ENCODE measurements at places on chromosomes 13 and 19.

DNA sequence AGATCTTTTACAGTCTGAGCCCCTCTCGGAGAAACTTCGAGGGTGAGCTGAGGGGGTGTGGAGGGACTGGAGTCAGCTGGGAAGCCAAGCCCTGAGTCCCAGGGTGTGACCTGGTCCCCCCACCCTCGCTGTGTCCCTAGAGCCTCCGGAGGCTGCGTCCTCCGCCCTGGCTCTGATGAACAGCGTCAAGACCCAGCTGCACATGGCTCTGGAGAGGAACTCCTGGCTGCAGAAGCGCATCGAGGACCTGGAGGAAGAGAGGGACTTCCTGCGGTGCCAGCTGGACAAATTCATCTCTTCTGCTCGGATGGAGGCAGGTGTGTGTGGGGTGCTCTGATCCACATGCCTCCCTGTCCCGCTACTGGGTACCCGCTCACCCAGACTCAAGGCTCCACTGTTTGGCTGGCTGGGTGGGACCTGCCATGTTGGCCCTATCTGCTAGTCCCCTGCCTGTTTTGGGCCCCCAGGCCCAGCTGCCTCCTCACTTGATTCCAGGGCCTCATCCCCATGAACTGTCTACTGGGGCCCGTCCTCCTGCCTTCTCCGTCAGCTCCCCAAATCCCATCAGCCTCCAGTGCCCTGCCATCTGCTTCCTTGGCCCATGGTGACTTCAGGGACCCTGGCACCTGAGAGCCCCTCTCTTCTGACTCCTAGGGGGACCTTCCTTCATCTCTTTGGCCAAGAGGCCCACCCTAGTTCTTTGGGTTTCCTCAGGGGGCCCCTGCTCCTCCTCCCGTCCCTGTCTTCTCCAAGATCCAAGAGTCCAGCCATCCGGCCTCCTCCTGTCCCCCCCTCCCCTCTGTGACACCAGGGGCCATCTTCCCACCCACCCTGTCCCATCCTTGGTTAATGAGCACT, 1.5 kb downstream of the CCDC106 start:
- DNase-seq: no peak

DNA sequence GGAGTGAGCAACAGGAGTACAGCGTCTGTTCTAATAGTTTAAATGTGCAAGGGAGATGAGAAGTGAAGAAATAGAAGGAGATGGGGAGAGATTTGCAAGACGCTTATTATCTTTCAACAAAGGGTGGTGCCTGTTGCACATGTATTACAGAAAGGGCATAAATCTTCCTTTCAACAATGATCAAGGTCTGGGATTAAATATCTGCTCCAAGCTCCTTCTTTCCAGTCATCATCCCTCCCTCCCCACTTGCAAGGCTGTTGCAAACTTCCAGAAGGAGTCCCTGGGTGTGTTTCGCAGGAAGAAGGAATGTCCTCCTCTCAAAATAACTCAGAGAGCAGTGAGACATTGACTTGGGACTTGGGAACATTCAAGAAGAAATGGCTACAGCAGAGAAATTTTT, 63.5 kb upstream of the MYCBP2 start:
- DNase-seq: no peak

GRCh38 chr13:77430377-77430951, 103.6 kb upstream of the MYCBP2 start:
- DNase-seq: no peak

DNA sequence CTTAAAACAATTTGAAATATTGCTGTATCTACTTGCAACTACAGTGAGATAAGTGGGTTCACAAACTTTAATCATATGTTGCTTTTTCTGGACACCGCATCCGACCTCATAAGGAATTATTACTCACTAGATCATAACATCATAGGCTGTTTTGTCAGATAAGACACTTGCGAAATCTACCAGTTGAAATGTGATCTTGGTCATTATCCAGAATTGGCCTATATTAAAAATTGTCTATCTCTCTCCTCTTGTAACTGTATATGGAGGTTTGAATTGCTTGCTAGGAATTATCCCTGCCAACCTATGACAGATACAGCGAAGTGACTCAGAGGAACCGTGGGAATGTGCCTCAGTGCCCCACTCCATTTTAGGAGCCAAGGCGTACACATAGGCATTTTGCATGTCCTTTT, 117.0 kb upstream of the POSTN start:
- DNase-seq: no peak

- DNase-seq: no peak
Observed at GRCh38 chr13:111219280-111219679, 101.2 kb upstream of the TEX29 start.

DNA sequence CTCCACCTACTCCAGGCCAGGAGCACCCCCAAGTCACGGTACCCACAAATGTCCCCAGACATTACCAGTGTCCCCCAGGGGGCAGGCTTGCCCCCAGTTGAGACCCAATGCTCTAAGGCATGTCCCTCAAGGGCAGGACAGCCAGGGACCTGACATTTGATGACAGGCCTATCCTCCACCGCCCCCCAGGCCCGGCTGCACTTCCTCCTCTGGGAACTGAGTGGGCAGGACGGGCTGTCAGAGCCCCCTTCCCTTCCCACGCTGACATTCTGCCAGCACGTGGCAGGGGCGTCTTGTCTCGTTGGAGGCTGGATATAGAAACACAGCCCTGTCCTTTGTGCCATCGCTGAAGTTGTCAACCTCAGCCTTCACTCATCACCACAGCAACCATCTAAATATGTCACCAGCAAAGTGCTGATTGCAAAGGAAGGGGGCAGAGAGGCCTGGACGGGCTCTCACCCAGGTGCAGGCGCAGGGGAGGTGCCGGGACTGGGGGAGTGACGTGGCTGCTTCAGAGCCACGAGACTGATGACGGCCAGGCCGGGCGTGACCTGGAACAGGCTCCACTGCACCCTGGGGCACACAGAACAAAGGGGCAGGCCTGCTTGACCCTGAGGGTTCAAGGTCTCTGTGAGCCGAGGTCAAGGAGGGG, 38.4 kb downstream of the GNG7 start:
- no peak for DNase-seq

- DNase-seq: no peak
Observed at GRCh38 chr13:31409678-31410356, 210.0 kb downstream of the B3GLCT start.

DNA sequence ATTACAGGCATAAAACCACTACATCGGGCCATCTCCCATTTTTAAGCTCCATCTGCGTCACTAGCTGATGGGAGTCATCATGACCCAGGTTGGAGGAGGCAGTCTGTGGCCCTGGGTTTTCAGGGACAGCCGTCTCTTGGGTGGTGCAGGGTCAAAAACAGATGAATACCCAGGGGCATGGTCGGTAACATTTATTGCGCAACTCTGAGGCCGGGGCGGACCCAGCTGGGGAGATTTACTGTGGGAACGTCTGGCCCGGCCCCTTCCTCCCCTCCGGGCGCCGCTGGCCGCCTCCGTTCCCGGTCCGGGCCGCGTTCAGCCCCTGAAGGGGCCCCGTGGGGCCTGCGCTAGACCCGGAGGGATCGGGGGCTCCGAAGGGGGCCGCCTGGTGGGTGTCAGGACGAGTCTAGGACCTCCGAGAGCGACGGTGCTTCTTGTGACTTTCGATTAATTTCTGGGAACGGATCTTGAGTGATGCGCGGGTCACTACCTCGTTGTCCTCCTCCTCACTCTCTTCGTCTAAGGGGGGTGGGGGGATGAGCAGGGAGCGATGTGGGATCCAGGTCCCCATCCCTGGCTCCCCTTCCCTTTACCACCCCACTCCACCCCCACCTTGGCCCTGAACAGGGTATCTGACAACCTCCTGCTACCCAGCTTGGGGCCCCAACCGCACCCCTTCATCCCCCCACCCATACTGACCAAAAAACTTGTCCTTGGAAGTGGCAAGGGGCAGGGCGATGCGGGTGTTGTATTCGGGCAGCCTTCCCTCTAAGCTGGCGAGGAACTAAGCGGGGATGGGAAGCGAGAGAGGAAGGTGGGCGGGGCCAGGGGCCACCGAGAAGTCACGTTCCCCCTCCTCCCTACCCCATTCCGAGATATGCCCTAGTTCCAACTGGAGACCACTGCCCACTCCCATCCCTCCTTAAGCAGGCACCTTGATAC, 1.6 kb upstream of the RGL3 start:
- no peak for DNase-seq

DNA sequence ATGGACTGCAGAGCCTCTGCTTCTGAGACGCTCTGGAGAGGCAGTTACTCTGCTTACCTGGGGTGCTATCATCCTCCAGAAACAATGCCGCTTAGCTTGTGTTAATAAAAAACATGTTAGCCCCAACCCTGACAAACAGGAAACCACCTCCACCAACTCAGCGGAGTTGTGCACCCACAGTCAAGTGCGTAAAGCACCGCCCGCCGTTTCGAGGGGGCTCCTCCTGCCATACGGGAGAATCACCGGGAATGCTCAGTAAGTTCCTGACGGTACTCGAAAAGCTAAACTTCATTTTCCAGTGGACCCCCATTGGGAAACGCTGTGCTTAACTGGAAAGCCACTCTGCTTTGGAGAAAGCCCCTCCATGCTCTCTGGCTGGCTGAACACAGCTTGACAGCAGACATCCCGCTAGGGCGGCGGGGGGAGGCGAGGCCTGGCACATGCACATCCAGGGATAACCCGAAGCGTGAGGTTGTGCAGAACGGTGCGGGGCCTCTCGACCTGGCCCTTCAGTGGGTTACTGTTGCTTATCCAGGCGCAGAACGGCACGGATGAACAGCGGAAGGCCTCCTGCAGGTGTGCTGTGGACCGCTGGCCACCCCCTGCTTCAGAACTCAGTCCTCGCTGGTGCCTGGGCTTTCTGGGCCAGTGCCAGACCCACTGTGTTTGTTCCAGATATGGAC, 17.1 kb downstream of the GAS6 start:
- no peak for DNase-seq

- DNase-seq: no peak
Observed at GRCh38 chr13:51500687-51501086, 47.9 kb upstream of the INTS6 start.

DNA sequence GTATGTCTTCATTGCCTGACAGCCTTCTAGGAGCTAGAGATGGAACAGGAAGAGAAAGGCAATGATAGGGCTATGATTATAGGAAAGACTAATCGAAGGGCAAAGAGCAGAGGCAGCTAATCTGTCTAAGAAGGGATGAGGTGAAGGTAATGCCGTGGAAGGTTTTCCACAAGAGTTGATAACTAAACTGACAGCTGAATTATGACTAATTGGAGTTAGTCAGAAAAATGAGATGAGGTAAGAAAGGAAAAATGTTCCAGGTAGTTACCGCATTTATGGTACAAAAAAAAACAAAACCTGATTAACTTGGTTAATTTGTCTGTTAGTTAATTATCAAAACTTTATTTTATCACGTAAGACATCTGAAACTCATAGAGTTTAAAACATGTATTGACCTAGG, 260.3 kb downstream of the SLITRK6 start:
- no peak for DNase-seq

DNA sequence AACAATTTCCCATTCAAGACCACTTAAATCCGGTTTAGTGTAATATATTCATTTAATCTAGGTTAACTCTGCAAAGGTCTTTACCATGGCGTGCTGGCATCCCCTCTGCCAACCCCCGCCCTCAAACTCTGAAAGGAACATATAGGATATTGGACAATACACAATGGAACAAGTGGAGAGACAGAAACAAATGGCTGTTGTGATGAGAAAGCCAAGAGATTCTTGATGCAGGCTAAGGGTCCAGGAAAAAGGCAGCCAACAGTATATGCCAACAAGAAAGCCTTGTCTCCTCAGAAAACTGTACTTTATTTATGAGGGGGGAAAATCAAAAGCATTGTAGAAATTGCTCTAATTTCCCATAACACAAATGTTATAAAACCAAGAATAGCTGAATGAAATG, 407.3 kb upstream of the SGCG start:
- no peak for DNase-seq

DNA sequence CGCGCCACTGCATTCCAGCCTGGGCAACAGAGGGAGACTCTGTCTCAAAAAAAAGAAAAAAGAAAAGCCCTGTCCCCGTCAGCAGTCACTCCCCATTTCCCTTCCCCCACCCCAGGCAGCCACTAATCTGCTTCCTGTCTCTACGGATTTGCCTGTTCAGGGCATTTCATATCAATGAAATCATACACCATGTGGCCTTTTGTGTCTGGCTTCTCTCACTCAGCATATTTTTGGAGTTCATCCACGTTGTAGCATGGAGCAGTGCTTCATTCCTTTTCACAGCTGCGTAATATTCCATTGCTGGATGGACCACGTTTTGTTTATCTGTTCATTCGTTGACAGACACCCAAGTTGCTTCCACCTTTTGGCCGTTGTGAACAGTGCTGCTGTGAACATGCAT, 36.1 kb upstream of the KLF2 start:
- no peak for DNase-seq

DNA sequence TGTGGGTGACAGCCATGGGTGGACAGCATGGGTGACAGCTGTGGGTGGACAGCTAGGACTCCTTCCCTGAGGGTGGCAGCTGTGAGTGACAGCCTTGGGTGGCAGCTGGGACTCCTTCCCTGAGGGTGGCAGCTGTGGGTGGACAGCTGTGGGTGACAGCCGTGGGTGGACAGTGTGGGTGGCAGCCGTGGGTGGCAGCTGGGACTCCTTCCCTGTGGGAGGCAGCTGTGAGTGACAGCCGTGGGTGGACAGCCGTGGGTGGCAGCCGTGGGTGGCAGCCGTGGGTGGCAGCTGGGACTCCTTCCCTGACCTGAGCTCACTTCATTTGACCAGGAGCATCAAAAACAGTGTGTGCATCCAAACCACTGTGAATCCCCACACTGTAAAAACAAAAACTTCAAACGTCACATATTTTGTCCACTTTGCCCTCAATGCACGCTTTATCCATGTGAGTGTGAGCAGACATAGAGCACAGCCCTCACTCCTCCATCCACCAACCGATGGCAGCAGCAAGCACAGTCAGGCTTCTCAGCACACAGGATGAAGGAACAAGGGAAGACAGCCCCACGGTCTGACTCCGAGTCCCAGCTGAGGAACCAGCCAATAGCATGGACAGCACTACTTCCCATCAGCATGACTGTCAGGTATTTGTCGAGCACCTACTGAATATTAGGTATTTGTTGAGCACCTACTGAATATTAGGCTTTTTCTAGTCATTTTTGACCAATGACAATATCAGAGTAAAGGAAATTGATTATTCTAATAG, 1.6 kb upstream of the CFAP97D2 start:
- no peak for DNase-seq

DNA sequence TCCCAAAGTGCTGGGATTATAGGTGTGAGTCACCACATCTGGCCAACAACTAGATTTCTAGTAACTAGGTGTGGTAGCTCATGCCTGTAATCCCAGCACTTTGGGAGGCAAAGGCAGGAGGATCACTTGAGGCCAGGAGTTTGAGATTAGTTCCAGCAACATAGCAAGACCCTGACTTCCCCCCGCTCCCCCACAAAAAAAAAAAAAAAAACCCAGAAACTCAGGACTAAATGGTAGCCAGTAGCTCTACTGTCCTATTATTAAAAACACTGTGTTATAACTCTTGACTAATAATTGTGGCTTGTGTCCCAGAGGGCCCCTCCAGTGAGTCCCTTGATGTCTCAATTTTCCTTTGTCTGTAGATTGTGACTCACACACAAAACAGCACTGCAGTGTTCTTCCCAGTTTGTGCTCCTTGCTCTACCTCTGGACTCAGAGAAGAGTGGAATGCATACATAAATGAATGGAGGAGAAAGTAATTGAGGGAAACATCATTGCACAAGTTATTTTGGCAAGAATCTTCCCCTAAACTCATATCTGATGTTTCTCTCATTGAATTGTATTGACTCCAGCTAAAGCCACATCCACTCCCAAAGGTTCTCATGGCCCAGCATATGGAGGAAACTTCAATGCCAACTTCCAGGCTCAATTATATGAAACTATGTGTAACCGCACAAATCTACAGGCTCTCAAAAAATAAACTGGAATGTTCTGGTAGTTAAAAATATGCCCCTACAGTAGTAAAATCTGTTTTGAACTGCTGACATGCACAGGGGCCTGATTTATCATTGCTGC, 8.8 kb downstream of the TPT1 start:
- DNase-seq: no peak

- no peak for DNase-seq
Observed at GRCh38 chr19:29122185-29122584, 90.8 kb downstream of the UQCRFS1 start.

Data from effector CD8-positive, alpha-beta T cell (primary cell).